NCI-H345 (cell line): ENCODE measurements at places on chromosomes 2 and 18.

DNA sequence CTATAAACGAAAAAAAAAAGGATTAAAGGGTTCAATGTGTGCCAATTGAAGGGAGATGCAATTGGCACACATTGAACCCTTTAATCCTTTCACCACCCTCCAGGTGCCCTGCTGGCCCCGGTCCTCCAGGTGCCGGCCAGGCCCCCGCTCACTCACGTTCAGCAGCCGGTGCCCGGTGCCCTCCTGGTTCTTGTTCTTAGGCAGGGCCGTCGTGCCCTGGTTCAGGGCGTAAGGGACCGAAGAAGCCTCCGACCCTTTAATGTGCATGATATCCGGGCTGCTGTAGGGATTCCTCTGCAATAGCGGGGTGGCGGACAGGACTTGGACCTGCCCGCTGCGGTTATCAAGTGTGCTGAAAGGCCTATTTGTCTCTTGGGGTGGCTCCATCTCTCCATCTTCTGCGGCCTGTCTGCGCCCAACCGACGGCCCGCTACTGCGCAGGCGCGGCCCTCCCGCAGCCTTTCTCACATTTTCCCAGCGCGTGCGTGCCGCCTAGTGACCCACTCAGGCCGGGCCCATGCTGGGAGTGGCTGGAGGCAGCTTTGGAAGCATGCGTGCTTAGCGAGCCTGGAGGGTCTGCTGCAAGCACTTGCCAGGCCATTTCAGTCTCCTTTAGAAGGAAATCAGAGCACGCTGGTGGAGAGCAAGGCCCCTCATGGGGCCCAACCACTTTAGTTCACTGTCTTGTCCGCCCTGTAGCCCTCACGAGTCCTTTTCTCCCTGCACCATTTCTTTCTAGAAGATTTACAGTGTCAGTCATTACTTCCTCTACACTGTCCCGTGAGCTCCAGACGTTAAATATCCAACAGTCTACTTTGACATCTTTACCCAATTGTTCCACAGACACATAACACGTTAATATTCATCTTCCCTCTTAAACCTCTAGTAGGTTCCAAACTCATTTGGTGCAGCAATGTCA, 24.3 kb downstream of the TMEM237 start:
- peak; percentile 76 for DNase-seq

DNA sequence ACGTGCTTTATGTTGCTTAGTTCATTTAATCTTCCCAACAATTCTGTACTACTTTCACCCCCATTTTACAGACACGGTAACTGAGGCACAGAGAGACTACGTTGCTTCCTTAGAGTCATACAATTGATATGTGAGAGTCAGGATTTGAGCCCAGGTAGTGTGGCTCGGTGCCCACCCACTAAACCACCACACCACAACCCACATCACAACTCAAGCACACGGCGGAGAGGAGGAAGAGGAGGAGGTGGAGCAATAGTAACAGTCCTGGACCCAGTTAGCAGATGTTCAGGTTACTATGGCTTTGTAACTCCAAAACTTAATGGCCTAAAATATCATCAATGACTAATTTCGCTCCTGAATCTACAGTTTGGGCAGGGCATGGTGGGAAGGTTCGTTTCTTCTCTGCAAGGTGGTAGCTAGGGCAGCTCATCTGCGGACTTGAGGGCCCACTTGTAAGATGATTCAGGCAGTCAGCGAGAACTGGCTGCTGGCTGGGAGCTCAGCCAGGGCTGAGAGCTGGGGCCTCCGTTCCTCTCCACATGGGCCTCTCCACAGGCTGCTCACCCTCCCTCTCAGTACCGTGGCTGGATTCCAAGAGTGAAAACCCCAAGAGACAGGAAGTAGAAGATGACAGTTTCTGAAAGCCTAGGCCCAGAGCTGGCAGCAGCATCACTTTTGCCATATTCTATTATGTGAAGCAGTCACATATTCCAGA, 167.1 kb downstream of the ZFP36L2 start:
- peak; percentile 75 for DNase-seq

DNA sequence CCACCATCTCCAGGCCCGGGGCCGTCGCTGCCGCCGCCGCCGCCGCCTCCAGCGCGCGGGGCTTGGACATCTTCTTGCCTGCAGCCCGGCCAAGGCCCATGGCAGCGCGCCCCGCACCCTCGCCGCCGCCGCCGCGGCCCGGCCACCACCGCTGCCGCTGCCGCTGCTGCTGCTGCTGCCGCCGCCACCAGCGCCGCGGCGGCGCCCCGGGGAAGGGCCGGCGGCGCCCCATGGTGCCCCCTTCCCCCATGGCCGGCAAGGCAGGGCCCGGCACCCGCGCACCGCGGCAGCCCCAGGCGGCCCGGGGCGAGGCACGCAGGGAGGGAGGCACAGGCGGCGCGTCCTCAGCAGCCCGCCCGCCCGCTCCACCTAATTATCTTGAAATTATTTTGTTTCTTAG, 3057.4 kb downstream of the RPIA start:
- DNase-seq: no peak

DNA sequence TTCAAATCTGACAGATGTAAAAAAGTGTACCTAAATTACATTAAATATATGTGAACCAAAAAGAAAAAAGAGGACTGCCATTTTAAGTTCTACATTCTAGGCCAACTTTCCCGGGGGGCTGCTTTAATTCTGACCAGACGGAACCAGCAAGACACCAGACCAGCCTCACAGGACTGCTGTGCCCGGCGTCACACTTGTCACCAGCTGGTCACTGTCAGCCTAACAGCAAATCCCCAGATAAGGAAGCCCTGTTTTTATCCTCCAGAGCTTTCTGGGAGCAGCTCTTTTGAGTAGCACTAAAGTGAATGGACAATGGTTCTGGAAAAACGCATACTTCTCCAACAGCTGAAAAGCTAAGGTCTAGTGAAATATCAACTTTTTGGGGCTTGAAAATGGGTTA, 35.6 kb downstream of the CYB5A start:
- no peak for DNase-seq

DNA sequence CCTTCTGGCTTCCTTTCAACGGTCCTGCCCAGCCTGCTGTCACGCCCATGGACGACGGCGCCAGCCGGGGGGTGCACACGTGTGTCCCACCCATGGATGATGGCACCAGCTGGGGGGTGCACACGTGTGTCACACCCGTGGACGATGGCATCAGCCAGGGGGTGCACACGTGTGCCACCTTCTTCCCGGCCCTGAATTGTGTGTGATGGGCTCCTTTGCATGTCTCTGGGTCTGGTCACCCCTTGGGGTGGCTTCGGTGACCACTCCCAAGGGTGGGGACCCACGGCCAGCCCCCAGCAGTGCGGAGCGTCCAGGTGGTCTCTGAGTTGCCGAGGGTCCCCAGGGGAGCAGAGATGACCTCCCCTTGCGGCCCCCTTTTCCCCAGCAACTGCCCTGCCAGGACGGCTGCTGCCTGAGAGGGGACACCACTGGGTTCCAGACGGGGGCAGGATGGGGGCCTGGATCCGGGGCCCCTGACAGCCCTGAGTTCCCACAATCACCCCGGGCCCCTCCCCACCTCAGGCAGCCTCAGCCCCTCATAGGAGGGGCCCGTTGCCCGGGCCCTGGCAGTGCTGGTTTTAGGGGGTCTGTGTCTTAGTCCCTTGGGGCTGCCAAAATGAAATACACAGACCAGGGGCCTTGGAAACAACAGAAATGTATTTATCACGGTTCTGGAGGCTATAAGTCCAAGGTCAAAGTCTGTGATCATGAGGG, 9.4 kb downstream of the NEU4 start:
- no peak for DNase-seq
